Activated T-cell treated with anti-CD3 and anti-CD28 coated beads for 4 hours (primary cell): ENCODE measurements at places on chromosomes 2 and 18.

- no peak for DNase-seq
These were observed 70.8 kb downstream of the TNP1 start for GRCh38 chr2:216789081-216789480.

GRCh38 chr2:235511187-235511661 lies 17.4 kb downstream of the AGAP1 start:
- no peak for DNase-seq

DNA sequence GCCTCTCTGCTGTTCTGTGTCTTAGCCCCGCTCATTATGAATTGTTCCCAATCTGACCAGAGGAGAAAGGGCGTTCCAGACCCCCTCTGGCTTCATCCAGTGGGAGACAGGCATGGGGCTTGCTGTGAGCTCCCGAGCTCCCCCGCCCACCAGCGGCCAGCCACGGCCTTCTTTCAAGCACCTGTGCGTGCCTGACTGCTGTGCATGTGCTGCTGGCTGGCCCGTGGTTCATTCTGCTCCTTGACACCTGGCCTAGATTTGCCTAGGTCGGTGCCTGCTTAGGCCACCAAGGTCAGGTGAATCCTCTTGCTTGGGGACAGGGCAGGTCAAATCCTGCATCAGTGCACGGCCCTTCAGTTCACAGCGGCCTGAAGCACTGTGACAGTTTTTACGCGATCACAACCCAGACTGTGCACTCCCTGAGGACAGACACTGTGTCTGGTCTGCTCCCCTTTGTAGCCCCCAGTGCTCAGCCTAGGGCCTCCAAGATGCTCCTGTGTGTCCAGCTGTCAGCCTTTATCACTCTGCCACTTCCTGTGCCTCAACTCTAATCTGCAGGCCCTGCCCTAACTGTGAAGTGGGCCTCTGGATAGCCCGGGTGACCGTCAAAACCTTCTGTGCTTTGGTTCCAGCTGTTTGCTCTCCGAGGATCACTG lies 3.6 kb upstream of the LPIN1 start:
- DNase-seq, result no peak

GRCh38 chr2:112749755-112750559 lies 14.5 kb downstream of the CKAP2L start:
- DNase-seq, result peak; percentile 77

DNA sequence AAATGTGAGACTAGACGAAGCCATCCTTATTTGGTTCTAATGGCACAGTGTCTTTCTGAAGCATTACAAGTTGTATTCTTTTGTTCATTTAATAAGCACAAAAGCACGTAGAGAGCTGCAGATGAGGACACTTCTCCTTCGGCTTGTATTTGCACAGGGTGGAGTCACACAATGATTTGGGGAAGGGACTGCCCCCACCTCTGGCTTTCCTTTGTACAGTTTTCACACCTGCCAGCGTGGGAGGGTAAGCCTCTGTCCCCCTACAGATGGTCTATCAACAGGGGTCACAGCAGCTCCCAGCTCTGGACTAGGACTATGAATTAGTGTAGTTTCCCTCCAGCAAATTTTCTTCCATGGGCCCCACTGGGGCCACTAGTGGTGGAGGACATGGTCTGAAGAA lies 108.2 kb upstream of the KLHL14 start:
- no peak for DNase-seq

DNA sequence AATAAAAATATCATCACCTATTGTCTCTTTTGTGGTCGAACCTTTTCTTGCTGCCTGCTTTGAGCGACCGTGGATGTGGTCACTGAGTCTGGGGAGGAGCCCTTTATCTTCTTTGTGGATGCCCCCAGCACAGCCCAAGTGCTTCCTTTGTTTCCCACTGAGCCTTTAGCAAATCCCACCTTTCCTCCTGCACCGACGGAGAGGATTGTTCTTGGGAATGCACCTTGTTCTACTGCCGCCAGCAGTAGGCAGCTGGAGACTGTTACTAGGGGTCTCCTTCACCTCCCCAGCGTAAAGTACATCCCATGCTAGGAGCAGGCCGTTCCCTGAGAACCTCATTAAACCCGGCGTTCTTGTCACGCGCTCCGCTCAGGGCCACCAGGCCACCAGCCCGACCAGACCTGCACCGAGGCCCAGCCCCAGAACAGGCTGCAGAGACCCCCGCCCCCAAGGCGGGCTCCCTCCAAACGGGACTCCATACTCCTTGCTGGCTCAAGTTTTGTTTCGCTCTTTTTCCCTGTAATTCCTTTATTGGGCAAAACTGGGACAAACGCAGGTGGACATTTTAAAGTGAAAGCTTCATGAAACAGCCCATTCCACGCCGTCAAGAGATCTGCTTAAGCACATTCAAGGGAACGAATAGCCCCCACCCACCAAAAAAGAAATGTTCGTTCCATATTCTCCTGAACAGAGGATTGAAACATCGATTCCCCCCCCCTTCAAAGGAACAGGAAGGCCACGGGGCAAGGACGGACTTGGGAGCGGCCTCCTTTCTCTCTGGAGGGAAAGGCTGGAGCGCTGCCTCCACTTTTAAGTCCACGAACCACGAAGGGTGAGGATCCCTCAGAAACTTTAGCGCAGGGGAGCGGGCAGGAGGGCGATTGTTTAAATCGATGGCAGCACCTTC lies 1.1 kb upstream of the MAT2A start:
- no peak for DNase-seq

DNA sequence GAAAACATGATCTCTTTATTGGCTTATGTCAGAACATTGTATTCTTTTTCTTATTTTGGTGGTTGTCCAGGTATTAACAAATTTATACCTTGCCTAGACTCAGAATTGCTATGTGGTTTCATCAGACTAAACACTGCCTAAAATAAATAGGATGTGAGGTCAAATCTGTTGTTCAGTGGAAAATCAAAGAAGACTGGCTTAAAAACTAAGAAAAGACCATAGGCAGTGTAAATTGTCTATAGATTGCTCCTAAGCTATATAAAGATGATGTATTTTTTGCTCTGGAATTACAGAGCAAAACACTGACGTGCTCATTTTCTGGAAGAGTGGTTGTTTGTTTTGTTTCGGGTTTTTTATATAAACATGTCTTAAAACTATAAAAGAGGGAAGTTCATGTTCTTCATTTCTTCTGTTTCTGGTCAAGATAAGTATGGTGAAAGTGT lies 266.0 kb downstream of the ALPK2 start:
- no peak for DNase-seq

DNA sequence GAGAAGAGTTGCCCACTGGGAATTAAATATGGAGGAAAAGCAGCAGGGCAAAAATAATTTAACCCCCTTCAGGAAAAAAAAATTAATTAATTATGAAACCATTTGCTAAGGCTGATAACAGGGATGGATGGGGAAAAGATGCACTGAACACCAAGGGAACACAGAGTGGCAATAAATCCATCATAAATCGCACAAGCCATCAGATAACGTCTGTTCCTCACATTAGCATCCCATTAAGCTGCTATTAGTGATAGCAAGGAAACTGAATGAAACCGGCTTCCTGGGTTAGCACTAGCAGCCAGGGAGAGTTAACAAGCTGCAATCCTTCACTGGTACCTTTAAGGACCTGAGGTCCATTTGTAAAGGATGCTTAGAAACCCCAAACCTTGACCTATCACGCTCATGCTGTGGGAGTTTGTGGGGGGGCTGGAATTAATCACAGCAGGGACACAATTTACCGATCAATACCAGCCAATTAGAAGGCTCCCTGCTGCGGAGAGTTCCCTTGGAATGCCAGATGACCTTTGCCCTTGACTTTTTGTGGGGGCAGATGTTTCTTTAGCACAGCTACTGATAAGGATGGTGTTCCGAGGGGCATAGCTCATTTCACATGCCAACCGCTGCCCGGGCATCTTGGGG lies 175.5 kb upstream of the KLF7 start:
- no peak for DNase-seq

DNA sequence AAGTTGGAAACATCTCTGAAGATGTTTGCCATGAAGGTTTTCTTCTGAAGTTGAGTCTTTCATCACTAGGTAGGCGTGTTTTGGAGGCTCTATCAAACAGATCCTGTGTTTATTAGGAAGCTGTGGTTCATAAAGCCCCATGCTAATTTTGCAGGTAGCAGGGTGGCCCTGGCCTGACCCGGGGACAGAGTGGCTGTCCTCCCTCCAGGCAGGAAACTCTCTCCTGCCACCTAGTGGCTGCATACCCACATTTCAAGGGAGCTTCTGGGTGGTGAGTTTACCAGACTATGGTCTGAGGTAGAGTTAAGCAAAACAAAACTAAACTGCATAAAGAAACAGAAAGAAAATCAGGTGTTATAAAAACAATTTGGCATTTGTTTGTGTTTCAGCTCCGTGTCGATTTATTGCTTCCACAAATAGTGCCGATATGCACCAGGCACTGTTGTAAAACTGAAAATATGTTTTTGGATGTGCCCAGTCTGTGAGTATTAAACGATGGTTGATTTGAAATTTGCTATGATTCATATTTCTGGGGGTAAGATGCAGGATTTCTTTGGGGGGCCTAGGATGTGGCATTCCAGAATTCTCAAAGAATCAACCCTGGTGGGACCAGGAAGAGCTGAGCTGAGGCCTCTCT lies 26.0 kb upstream of the IL37 start:
- DNase-seq, result peak; percentile 56

- no peak for DNase-seq
These were observed 303.1 kb downstream of the GPD2 start for GRCh38 chr2:156739301-156739700.

- DNase-seq, result no peak
These were observed 50.5 kb upstream of the DLX2 start for GRCh38 chr2:172153156-172153555.

- no peak for DNase-seq
These were observed 99.2 kb downstream of the LRP1B start for GRCh38 chr2:142031656-142032055.

DNA sequence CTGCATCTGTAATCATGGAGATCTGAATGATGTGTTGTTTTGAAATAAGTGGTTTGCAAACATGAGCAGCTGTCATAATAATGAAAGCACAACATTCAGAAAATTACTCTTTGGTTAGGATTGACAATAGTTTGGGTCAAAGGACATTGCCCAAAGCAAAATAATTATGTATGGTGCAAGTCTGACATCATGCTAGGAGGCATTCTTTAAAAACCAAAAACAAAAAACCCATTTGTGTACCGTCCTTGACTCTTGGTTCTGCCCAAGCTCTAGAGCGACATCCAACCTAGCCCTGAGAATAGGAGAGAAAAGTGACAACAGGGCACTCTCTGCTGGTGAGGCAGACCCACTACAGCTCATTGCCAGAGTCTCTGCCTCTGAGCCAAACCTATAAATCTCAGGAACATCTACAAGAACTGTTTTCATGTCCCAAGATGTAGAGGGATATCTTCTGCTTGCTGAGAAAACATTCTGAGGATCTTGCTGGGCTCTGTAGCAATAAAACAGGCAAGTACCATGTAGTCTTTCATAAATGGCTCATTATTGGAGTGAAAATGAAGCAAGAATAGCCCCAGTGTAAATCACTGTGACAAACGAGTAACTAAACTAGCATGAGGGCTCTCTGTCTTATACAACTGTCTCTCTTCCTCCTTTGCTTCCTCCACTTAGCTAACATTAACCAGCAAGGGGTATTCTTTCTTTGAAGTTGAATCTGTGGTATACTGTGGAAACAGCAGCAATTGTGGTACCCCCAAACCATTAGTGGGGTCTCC lies 266.8 kb upstream of the CXCR4 start:
- DNase-seq, result peak; percentile 30

- DNase-seq, result no peak
These were observed 334.3 kb downstream of the DYSF start for GRCh38 chr2:71787476-71788185.

- no peak for DNase-seq
These were observed 68.1 kb upstream of the TCF7L1 start for GRCh38 chr2:85064927-85065577.

- DNase-seq, result no peak
These were observed 1.7 kb downstream of the FOSL2 start for GRCh38 chr2:28394331-28394877.

GRCh38 chr2:27915191-27915590 lies 24.7 kb downstream of the BABAM2 start:
- no peak for DNase-seq
